Sigmoid colon (tissue), 7 donors: ENCODE measurements at places on chromosomes 11 and 22. TPM values are rescaled to one million over a fixed set of nuclear protein-coding genes. Genes with fewer than 3 reads are reported as not detected.

The PAX6 gene
- polyA plus RNA-seq: 0.46 TPM

The APOA4 gene
- 0.04 TPM for polyA plus RNA-seq

The RAB36 gene
- polyA plus RNA-seq: 0.60 TPM

The RAG2 gene
- not detected for polyA plus RNA-seq

The ROBO4 gene
- polyA plus RNA-seq: 6.2 TPM

The TEX12 gene
- not detected for polyA plus RNA-seq

The APOC3 gene
- not detected for polyA plus RNA-seq

The C11orf65 gene
- polyA plus RNA-seq: not detected

The TTC36 gene
- 0.13 TPM for polyA plus RNA-seq

The HYOU1 gene
- 106 TPM for polyA plus RNA-seq

The MAJIN gene
- polyA plus RNA-seq: not detected

The TRIM49 gene
- not detected for polyA plus RNA-seq

The CASP5 gene
- polyA plus RNA-seq: 25.4 TPM

The B4GALNT4 gene
- polyA plus RNA-seq: not detected

The P2RY6 gene
- polyA plus RNA-seq: 2.4 TPM

The ZNF74 gene
- polyA plus RNA-seq: 1.4 TPM

The MALAT1 gene
- 1,968 TPM for polyA plus RNA-seq

The MRPL23 gene
- polyA plus RNA-seq: 189 TPM

The MLC1 gene
- polyA plus RNA-seq: not detected

The CREB3L1 gene
- 43.2 TPM for polyA plus RNA-seq

The FOLH1 gene
- 0.23 TPM for polyA plus RNA-seq

The CD3G gene
- not detected for polyA plus RNA-seq

The MS4A6E gene
- not detected for polyA plus RNA-seq
